ENCODE measurements at places on chromosomes 3 and 15.

GRCh38 chr3:129282727-129283327 is 4.2 kb downstream of the HMCES start:
- DNase-seq, result peak; percentile 70

DNA sequence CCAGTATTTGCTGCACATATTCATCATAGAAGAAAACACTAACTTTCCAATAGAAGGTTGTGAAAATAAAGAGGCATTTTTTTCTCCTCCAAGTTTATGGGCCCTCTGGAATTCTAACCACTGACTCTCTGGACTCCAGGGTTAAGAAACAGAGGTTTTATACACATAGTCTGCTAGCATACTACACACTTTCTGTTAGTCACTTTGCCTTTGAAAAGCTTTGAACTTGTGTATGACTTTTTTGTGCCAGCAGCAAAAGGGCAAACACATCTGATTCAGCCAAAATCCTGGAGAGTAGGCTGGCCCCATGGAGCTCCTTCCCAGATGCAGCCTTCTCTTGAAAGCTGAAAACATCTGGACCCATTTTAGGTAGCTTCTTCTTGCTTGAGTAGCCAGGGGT is 6.2 kb downstream of the ZIC4 start:
- DNase-seq, result no peak

DNA sequence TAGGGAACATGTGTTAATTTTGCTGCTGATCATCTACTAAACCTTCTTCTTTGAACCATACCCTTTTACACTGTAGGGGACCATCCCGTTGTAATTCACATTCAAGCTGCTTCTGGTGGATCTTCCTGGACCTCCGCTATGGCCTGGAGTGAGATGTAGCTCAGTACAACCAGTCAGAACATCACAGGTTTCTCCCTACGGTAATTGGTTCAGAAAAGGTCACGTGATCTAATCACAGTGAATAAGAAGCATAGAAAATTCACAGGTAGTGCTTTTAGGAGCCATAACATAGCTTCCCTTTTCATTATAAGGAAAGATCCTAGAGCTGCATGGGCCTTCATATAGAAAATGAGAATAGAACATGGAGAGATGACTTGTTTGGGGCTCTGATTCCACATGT is 320.8 kb upstream of the PDZRN3 start:
- no peak for DNase-seq

GRCh38 chr3:12815719-12816118 is 19.2 kb downstream of the CAND2 start:
- no peak for DNase-seq

DNA sequence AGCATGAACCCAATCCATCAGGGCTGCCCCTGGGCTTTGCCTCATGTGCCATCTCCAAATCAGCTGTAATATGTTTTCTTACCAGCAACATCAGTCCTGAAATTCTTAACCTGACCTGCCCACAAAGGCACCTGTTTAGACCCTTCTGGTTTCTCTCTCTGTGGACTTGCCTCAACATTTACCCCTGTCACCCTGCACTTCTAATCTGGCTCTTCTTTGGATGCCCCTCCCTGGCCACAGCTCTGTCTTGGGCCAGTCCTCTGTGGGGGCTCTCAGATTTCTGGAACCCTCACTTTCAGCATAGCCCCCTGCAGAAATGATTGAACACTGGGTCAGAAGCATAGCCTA is 168.7 kb upstream of the STAC start:
- no peak for DNase-seq

- DNase-seq, result no peak
Measured at GRCh38 chr3:178277605-178278004, 258.6 kb upstream of the KCNMB2 start.

All from GM18507 (cell line).